ENCODE measurements at places on chromosomes 1 and 21.

GRCh38 chr1:101002551-101002950 is 23.0 kb downstream of the DPH5 start:
- DNase-seq: no peak

DNA sequence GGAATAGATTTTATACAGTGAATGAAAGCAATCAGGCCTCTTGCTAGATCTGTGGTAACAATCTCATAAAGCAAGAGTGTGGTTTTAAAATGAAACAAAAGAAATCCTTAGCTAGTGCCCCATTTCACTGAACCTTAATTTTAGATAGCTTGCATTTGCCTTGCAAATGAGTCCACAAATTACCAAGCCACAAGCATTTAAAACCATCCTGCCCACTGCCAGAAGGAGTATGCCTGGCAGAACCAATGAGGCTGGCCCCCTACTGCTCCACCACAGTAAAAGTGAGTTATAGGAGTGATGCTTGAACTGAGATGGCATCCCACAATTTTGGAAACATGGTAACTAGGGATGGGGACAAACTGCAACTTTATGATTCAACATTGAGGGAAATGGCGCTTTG is 206.4 kb upstream of the LMO4 start:
- DNase-seq: no peak

- no peak for DNase-seq
These were observed 294.1 kb upstream of the VAMP3 start for GRCh38 chr1:7476861-7477547.

GRCh38 chr1:155996166-155996565 is 17.8 kb upstream of the ARHGEF2 start:
- no peak for DNase-seq

- peak; percentile 82 for DNase-seq
These were observed at the start of gene MAN1A2 for GRCh38 chr1:117367046-117368025. TSS of gene MAN1A2 (plus strand) at chr1:117367449. CDS start at chr1:117368184, 735 bp downstream.

GRCh38 chr1:213066363-213066762 is 15.3 kb downstream of the RPS6KC1 start:
- DNase-seq: no peak

GRCh38 chr21:44999428-44999971 is 59.7 kb downstream of the SLX9 start:
- DNase-seq: no peak

GRCh38 chr1:97192872-97193572 is 471.4 kb downstream of the PTBP2 start:
- no peak for DNase-seq

GRCh38 chr1:180171691-180172090 is 17.0 kb downstream of the QSOX1 start:
- no peak for DNase-seq

- DNase-seq: peak; percentile 73
These were observed 4.0 kb downstream of the USP24 start for GRCh38 chr1:55210990-55211801.

DNA sequence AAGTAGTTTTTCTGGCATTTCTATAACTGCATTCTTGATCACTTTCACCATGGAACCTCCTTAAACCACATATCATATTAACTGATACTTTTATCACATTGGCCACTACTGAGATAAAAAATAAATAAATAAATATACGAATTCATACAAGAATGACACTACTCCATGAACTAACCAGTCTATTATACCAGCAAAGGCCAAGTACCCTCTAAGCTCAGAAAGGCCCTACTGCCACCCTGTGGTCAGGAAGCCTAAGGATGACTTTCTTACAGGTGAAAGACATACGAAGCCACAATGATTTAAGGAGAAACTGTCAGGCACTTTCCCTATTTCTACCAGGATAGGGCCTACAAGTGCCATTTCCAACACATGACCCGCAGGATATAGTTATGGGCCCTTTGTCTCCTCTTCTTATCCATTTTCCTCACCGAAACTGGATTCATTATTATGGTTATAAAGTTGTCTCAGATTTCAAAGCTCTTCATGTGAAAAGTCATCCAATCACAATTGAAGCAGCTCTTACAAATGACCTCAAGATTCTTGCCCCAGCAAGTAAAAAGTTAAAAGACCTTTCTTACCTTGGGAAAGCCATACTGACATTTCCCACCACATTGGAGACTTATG is 23.9 kb downstream of the DNAJC8 start:
- peak; percentile 80 for DNase-seq

DNA sequence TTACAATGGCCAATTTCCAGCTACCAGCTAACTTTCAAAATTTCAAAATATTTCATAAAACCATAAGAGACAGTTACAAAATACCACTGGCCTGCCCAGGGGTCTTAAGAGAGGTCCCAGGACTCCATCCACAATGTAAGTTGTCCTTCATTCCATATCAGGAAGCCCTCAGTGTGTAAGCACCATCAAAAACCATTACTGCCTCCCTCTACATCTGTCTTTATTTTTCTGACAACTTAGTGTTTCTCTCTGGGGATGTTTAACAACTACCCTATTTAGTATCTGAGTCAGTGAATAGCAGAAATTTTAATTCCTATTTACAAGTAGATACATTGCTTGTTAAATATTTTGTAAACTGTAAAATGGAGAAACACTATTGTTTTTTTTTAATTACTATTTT is 339.3 kb upstream of the ADAMTS5 start:
- no peak for DNase-seq

DNA sequence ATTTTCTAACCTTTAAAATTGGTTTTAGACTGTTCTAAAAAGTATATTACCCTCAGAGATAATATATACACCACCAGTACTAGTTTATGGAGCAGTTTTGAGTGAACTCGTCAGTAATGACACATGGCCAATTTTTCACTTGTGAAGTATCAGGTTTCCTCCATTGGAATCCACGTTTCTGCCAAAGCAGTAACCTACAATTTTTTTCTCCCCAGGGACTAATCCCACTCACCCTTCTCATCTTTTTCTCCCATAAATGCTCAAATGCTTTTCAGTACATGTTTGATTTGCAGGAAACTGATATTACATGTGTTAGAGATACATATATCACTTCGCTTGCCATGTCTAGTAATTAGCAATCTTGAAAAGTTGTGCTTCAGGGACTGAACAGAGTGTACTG is 94.1 kb downstream of the COL24A1 start:
- DNase-seq: no peak

DNA sequence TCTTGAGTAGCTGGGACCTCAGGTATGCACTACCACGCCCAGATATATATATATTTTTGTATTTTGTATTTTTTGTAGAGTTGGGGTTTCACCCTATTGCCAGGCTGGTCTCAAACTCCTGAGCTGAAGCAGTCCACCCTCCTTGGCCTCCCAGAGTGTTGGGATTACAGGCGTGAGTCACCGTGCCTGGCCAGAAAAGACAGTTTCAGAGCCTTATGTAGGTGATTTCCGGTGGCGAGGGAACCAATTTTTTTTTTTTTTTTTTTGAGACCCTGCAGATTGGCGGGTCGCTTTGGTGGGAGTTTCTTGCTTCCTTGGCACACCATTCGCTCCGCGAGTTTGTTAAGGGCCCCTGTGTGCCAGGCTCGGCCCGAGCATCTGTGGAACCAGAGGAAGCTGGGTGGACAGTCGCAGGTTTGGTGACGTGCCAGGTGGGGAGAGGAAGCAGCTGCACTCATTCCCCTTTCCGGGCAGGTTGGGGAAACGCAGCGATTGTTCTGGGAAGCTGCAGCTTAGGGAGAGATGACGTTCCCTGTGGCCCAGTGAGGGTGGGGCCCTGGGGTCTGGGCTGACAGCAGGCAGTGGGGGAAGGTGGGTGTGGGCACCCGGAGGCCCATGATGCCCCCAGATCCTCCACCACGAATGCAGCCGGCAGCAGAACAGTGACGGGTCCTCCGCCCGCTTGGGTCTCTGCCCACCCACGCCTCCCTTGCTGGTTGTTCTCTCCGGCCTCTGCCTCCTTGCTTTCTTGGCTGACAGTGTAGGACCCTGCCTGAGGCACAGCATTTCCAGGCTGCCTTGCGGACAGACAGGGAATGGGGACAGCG is 25.1 kb downstream of the SPSB1 start:
- no peak for DNase-seq

DNA sequence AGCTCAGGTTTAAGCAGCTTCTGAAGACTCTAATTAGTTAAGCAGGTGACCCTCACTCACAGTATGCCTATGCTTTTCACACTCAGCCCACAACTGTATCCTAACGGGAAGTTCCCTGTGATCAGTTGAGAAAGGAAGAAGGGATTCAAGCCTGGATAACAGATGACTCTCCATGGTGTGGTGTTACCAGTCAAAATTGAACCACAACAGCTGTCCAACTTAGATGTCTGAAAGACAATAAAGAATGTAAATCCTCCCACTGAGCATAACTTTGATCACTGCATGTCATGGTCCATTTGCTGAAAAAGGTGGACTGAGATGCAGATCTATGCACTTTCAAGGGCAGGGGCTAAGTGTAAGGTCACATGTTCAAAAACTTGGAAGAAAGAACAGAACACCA is 32.3 kb upstream of the DIPK1A start:
- DNase-seq: no peak

DNA sequence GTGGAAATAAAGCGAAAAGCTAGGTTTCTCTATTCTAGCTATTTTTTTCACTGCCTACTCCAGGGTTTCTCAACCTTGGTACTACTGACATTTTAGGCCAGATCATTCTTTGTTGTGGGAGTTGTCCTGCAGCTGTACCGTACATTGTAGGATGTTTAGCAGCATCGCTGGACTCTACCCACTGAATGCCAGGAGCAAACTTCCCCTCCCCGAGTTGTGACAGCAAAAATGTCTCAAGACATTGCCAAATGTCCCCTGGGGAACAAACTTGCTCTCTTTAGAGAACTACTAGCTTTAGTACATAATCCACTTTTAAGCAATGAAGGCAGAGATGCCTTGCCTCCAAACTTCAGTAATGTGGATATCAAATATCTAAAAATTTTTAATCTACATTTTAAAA is 122.8 kb downstream of the PLPPR5 start:
- DNase-seq: no peak

DNA sequence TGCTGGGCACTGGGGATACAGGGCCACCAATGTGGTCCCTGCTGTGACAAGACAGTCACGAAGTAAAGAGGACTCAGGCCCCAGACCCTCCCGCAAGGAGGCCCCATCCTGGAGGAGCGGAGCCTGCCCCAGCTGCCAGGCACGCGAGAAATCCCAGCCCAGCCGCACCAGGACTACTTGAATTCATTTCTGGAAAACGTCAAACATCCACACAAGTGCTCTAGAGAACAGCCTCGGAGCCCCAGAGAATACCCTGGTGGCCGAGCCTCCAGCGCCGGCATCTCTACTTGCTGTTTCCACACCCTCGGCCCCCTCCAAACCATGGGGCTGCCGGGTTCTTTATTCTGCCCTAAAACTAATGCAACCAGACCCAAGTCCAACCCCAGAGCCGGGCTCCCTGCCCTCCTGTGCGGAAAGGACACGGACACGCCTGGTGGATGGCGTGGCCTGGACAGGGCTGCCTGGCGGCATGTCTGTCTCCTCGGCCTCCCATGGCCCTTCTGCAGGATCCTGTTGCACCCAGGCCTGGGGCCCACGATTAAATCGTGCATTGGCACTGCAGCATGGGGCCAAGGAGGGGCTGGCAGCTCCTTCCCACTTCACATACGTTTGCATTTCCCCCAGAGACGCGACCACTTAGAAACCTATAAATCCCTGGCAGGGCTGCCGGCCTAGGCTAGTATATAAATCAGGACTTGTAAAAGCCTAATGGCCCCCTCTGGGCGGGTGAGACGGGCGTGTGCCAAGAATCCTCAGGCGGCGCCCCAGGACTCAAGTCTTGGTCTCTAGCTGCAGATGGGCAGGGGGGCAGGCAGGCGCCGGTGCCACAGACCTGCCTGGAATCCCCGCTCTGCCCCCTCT is 41.2 kb downstream of the DMRTB1 start:
- DNase-seq: no peak

GRCh38 chr1:186948535-186948934 is 119.8 kb downstream of the PLA2G4A start:
- no peak for DNase-seq

DNA sequence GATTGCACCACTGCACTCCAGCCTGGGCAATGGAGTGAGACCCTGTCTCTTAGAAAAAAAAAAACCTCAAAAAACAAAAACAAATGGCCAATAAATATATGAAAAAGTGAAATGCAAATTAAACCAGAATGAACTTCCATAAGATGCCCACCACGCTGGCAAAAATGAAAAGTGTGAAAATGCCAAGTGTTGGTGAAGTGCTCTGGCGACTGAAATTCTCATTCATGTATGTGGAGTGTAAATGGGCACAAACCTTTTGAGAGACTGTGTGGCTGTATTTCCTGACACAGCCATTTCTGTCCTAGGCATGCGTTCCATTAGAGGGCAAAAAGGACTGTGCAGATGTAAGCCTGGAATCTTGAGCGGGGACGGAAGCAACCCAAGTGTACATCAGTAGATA is 18.3 kb downstream of the YBEY start:
- DNase-seq: no peak

- DNase-seq: no peak
These were observed 61.7 kb downstream of the SLC45A1 start for GRCh38 chr1:8379513-8380186.

GRCh38 chr1:206419783-206420182 is 50.5 kb upstream of the IKBKE start:
- DNase-seq: no peak

GRCh38 chr1:83692524-83693381 is 306.2 kb downstream of the TTLL7 start:
- no peak for DNase-seq

- no peak for DNase-seq
These were observed 25.2 kb upstream of the ROR1 start for GRCh38 chr1:63748641-63749040.

GRCh38 chr21:44006017-44006619 is 6.0 kb upstream of the TRAPPC10 start:
- DNase-seq: no peak

- no peak for DNase-seq
These were observed at the start of gene WLS for GRCh38 chr1:68232289-68233148. TSS of gene WLS (minus strand) at chr1:68232523. CDS start at chr1:68232299, 224 bp downstream.

DNA sequence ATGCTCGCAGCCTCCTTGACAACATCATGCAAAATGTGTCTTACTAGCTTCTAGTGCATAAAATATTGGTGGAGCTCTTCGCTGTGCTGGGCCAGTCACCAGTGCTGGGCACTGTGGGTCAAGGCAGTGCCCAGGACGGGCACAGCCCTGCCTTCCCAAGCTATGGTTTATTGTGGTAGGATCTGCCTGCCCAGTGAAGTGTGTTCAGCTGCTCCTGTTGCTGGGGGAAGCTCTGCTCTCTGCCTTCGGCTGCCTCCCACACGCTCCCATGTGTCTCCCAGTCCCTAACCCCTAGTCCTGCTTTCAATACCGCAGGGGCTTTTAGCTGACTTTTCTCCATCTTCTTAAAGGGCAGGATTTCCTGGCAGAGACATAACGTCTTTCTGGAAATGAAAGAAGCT is 15.7 kb downstream of the EPHX1 start:
- DNase-seq: no peak

DNA sequence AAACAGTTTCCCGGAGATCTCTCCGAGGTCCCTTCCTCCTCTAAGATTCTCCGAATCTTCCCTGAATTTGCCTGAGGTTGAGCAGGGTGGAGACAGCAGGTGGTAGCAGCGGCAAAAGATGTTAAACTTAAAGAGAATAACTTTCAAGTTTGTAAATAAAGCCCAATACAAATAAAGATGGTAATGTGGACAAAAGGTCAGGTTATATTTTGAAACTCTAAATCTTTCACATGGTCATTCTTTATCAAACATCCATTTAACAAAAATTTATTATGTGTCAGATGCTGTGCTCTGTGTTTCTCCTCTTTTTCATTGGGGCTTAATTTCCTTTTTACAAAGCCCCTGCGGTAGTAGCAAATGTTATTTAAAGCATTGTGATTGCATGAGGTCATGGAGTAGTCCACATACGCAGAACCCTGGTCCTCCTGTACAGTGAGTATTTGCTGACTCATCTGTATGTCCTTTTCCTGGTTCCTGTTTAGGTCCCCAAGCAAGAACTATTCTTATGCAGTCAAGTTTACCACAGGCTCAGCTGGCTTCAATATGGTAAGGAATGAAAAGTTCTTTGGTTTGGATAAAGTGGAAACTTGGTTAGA is 119.2 kb downstream of the ITSN1 start:
- DNase-seq: peak; percentile 29
